Inflammatory macrophage treated with lipopolysaccharide for 1 hour (primary cell): ENCODE measurements at places on chromosomes 2 and 18.

GRCh38 chr2:136381722-136382633 is 264.0 kb upstream of the CXCR4 start:
- peak; percentile 29 for DNase-seq

DNA sequence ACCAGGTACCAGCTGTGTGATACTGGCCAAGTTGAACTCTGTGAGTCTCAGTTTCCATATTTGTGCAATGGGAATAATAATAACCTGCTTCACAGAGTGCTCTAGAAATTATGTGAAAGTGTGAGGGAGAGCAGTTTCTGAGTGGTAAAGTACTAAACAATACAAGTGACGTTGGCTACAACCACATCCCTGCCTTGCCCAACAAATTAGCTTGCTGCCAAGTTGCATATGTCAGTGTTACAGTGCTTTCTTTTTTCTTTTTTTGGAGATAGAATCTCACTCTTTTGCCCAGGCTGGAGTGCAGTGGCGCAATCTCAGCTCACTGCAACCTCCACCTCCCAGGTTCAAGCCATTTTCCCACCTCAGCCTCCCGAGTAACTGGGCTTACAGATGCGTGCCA is 533.6 kb upstream of the MEX3C start:
- DNase-seq = no peak

DNA sequence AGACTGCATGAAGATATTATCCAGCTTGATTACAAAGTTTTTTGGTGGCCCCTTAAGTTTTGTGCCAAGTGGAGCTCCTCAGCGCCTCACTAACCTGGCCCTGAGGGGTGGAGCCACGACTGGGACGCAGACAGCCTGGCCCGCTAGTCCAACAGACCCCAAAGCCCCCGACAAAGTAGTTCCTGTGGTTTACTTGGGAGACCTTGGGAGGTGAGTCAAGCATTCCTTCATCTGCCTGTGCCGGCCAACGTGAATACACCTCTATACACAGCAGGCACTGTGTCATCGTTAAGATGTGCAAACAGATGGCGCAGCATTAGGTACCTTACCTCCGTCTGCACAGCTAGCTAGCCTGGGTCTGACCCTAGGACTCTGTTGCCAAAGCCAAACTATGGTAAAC is 55.0 kb upstream of the LAMA1 start:
- no peak for DNase-seq

DNA sequence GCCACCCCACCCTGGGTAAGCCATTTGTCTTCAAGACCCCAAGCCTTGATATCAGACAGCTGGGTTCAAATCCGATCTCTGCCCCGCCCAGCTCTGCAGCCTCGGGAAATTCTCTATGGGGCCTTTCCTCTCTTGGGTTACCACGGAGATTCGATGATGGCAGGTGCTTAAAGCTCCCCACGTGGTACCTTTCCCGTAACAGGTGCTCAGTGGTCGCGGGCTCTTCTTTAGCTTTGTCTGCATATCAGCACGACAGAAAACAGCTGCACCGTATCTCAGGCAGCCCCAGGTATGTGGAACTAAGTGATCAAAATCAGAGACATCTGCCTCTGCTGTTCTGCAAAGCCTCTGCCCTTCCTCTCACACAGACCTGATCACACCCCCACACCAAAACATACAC is 37.4 kb downstream of the TTC32 start:
- DNase-seq = no peak

- no peak for DNase-seq
These were observed 96.8 kb upstream of the MBOAT2 start for GRCh38 chr2:9100080-9100876.

DNA sequence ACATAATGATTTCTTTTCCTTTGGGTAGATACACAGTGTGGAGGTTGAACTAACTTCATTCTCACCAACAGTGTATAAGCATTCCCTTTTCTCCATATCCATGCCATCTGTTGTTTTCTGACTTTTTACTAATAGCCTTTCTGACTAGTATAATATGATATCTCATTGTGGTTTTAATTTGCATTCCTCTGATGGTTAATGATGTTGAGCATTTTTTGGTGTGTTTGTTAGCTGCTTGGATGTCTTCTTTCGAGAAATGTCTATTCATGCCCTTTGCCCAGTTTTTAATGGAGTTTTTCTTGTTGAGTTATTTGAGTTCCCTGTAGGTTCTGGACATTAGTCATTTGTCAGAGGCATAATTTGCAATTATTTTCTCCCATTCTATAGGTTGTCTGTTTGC is 59.8 kb downstream of the MARCHF4 start:
- DNase-seq = no peak

- DNase-seq = no peak
These were observed 76.4 kb downstream of the AGAP1 start for GRCh38 chr2:235570256-235570655.

GRCh38 chr18:75635096-75635495 is 207.6 kb upstream of the SMIM21 start:
- no peak for DNase-seq

- DNase-seq = no peak
These were observed 19.3 kb downstream of the GATA6 start for GRCh38 chr18:22188559-22189267.

DNA sequence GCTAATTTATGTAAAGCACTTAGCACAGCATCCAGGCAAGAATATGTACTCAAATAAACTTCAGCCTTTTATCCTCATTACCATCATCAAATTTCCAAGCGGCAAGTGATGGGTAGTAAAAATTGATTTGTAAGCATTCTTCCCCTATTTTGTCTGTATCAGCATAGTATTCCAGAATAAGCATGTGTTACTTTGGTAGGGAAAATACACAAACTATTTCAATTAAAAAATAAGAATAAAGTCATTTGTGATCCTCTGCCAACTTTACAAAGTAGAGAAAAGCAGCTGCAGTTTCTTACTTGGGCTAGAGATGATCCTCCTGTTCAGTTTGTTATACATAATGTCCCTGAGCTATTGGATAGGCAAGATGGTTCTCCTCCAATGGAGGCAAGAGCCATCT is 493.2 kb downstream of the ZEB2 start:
- no peak for DNase-seq

GRCh38 chr2:191299866-191300265 is 54.7 kb downstream of the MYO1B start:
- no peak for DNase-seq

DNA sequence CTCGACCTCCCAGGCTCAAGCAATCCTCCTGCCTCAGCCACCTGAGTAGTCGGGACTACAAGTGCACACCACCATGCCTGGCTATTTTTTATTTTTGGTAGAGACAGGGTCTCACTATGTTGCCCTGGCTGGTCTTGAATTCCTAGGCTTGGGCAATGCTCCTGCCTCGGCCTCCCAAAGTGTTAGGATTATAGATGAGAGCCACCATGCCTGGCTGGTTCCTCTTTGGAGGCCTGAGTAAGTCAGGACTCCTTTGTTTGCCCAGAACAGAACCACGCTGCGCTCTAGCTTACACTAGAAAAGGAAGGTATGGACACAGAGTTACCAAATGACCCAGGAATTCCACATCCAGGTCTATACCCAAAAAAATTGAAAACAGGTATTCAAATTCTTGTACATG is 135.9 kb upstream of the SLC1A4 start:
- no peak for DNase-seq

DNA sequence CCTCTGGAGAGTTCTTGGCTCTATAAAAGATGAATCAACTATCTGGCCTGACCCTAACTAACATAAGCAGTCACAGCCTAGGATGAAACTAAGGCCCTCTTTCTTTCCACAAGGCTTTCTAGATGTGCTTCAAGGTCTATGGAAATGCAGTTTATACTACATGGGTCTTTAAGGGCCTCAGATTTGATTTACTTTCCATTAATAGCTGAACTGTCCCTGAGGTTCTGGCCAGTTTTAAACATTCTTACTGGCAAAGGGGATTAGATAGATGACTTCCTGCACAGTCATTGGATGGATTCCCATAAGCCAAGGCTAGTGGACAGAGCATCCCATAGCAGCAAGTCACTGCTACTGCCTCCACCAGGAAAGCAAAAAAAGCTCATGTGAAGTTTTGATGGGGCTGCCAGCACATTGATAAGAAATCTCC is 38.1 kb upstream of the LCLAT1 start:
- no peak for DNase-seq

- DNase-seq = no peak
These were observed 18.9 kb downstream of the SRD5A2 start for GRCh38 chr2:31561823-31562222.
